ENCODE measurements at places on chromosomes 7 and 10.

DNA sequence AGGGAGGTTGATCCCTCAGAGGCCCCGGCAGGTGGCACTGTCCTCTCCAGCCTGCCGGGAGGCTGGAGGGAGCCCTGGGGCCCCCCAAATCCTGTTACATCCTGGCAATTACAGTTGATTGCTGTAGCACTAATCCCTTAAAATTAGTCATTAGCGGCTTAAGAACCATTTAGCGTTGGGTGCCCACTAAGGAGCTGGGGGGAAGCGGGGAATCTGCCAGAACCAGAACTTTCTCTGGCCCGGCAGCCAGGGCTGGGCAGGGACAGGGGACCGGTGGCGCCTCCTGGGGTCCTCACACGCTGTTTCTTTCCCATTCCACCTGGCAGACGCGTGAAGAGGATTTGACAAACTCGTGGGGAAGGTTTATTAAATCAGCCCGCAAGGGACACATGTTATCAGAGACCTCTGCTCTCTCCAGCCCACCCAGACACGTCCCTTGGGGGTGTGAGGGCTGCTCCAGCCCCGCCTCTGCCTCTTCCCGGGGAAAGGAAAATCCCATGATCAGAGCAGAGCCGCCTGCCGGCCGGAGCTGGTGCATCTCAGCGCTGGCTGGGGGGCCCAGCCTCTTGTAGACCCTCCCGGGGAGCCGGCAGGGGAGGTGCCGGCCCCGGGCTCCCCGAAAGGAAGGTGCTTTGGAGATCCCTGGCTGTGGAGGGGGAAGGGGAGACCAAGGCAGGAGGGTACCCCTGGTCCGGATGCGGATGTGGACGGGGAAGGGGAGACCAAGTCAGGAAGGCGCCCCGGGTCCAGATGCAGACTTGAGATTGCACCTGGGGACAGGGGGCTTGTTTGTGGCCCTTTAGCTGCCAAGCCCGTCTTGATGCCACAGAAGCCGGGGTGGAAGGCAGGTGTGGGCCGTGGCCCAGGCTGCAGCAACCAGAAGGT lies 142.7 kb downstream of the ELFN1 start:
- no peak for DNase-seq

- no peak for DNase-seq
Observed at GRCh38 chr7:77757589-77757988, 40.6 kb downstream of the TMEM60 start.

DNA sequence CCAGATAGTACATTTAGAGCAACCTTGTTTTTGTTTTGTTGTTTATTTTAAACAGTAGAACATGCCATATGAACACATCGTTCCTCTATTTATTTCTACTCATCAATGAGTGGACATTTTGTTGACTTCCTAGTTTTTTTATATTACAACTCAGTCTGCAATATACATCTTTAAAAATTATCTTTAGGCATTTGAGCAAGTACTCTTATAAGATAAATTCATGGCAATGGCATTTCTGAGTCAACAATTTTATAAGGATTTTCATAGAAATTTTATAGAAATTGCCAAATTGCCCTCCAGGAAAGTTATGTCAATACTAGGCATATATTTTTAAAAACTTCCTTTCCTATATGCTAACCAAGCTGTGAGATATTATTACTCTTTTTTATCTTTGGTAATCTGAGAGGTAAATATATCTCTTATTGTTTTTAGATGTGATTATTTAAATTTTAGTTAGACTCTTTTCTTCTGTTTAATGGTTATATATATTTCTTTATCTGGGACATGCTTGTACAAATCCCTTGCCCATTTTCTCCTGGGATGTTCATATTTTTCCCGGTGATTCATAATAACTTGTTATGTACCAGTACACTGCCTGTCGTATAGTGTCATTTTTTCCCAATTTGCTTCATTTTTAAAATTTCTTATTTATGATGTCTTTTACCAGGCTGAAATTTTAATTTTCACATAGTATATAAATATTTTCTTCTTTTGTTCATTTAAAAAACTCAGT lies 50.5 kb downstream of the FZD1 start:
- DNase-seq, result no peak

- no peak for DNase-seq
Observed at GRCh38 chr7:121494516-121494915, 98.4 kb upstream of the FAM3C start.

GRCh38 chr10:64275774-64276173 lies 754.6 kb downstream of the REEP3 start:
- no peak for DNase-seq

DNA sequence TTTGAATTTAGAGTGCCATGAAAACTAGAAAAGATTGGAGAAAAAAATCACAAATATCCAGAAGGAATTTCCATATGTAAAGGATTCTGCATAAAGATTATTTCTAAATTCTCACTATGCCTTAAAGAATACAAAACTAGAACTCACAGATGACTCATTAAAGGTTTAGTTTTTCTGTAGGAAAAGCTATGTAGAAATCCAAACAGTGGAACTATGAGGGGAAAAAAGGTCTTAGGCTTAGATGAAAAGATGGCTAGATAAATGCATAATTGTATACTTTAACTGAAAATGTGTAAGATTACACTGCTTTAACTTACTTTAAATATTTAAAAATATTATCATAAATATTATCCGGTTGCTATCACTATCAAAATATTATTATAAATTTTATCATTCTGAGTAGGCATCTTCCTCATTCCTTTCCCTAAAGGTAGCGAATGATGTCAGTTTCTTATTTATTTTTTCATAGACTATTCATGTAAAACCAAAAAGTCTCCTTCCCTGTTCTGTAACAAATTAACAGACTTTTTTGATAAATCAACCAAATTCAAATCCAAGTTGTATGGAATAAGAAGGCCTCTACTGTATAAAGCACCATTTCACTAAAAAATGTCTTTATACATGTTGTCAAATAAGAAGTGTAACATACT lies 69.1 kb upstream of the COMTD1 start:
- no peak for DNase-seq

DNA sequence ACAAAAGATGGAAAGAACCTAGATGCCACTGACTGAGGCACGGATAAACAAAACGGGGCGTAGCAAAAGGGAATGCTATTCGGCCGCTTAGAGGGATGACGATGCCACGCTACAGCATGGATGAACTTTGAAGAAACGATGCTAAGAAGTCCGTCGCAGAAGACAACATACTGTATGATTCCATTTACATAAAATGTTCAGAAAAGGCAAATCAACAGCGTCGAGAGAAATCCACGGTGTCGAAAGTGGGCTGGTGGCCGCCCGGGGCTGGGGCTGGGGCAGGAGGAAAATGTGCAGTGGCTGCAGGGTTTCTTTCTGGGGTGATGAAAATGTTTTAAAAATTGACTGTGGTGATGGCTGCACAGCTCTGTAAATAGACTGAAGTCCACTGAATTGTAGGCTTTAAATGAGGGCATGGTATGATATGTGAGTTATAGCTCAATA lies 24.1 kb downstream of the GNA12 start:
- DNase-seq, result no peak

DNA sequence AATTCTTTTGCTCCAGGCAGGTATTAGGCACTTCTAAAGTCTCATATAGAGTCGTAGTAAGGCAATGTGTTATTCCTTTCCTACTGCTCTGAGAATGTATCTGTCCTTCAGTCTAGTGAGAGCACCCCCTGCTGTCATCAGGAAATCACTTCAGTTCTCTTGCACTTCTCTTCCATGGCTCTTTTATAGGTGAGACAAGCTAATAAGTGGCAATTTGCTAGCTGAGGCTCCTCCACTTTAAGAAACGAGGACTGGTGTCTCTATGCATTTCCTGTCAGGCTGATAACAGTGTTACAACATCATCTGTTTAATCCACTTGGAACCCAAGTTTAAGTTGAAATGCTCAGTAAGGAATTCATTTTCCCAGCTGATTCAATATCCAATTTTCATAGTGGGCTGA lies 350.6 kb downstream of the TFEC start:
- DNase-seq, result peak; percentile 5

- DNase-seq, result no peak
Observed at GRCh38 chr7:44074349-44074695, 8.0 kb downstream of the POLM start.

GRCh38 chr10:34687434-34688210 lies 127.5 kb downstream of the PARD3 start:
- no peak for DNase-seq

DNA sequence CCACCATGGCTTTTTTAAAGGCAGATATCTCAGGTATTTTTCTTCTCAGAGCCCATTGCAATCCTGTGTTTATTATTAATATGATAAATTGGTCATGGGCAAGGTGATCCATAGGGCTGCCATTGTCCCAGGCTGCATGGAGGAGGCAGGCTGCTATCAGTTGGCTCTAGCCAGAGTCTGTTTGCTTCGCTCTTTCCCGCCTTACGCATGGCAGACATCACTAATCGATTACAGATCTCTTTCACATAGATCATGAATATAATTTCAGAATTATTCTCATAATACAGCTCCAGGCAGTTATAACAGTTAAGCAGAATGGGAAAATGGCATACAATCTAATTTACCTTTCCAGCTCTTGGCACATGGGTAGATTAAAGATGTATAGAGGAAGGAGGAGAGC lies 30.4 kb upstream of the HABP2 start:
- DNase-seq, result no peak

DNA sequence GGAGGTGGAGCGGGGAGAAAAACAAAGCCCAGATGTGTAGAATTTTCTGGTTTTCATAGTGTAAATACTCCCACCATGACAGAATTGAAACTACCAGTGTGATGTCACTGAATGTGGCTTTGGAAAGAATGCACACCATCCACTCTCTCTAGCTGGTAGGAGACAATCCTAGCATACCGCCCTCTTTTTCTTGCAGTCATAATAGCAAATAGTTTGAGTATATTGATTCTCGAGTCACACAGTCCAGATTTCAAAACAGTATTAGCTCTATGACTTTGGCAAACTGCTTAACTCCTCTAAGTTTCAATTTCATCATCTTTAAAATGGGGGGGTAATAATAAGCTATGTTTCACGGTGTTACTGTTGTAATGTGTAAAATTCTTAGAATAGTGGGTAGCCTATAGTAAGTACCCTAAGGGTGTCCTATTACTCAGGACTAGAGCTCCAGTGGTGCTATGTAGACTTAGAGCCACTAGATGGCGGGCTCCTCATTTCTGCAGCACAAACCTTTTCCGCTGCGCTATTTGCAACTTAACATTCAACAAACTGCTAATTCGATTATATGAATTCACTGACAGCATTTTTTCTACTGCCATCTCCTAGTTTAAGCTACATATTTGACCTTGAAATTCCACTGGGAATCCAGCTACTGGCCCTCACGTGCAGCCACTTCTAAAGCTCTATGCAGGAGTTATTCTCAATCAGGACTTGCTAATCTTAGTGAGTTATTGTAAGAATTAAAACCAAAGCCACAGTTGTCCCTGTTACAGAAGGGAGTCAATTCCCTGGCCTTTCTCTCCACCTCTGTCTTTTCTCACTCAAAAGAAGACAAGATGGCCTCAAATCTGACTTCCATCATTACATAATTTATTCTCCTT lies 18.7 kb downstream of the TAS2R40 start:
- DNase-seq, result peak; percentile 46

DNA sequence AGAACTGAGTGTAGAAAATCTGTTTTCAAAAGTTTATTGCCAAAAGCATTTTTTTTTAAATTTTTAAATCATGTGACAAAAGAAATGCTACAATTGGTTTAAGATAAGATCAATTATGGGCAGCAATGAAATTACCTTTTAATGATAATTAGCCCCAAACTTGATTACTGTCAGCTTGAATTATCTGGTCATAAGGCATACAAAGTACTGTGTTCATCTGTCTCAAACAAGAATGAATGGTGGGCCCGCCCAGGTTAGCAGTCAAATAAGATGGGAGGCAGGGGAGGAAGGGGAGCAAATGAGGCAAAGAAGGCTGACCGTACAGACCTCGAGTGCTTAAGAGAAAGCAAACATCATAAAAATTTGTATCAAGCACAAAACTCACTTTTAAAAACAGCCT lies 68.1 kb downstream of the JAZF1 start:
- no peak for DNase-seq

DNA sequence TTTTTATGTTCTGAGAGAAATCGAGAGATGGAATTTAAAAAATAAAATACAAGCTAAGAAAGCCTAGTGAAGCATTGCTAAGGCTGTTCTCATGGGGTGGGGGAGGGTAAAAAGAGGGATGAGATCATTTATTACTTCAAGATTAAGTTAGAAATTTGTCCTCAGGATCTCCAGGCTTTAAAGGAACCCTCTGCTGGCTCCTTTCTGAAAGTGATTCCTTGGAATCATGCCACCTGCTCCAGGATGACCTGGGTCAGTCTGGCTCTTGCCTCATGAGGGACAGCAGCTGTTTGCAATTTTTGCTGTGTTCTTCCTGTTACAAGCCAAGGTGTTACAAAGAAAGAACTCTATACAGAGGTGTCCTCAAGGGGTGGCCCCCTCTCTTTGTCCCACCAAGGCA lies 69.8 kb downstream of the CDK1 start:
- DNase-seq, result no peak

DNA sequence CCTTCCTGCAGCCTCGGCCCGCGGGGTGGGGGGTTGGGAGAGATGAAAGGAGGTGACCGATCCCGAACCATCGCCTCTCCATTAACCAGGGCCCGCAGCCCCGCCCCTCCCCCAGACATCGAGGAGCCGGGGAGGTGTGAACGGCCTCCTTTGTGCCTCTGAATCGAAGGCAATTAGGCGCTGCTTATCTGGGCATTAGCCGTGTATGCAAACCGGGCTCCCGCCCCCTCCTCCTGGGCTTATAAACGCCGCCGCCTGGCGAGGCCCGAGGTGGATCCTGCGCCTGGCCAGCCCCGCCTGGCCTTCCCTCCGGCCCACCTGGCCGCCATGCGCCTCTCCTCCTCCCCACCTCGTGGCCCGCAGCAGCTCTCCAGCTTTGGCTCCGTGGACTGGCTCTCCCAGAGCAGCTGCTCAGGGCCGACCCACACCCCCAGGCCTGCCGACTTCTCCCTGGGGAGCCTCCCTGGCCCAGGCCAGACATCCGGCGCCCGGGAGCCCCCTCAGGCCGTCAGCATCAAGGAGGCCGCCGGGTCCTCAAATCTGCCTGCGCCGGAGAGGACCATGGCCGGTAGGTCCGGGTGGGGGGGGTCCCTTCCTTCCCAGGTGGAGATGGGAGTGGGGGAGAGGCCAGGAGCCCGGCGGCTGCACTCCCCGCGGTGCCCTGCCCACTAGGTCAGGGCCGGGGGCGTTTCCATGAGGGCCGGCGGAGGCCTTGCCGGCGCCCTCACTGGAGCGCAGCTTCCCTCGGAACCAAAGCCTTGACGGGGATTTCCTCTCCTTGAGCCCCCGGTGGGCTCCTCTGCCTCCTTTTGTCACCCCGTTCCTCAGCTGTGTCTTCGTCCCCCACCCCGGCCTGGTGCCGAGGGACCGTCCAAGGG lies at the start of gene VENTX:
TSS of gene VENTX (plus strand) at position 268 of the 878 bp plus-strand sequence. CDS start at position 328, 60 bp downstream.
- no peak for DNase-seq

GRCh38 chr7:6444516-6445269 lies 3.1 kb downstream of the DAGLB start:
- no peak for DNase-seq
